T-cell (primary cell): ENCODE measurements at places on chromosomes 5 and 9.
A peak's percentile ranks its signal among the peaks of the same experiment; 100 is the strongest.

- no peak for DNase-seq
- H3K36me3 ChIP-seq = no peaks in the 10 kb centered on the region
- H3K4me3 ChIP-seq = no peak overlapping the region
- H3K27ac ChIP-seq = no peak overlapping the region
- peaks cover 54% of the 10 kb centered on the region for H3K27me3 ChIP-seq
Observed at GRCh38 chr5:180173198-180173544, 35.8 kb downstream of the RASGEF1C start.

DNA sequence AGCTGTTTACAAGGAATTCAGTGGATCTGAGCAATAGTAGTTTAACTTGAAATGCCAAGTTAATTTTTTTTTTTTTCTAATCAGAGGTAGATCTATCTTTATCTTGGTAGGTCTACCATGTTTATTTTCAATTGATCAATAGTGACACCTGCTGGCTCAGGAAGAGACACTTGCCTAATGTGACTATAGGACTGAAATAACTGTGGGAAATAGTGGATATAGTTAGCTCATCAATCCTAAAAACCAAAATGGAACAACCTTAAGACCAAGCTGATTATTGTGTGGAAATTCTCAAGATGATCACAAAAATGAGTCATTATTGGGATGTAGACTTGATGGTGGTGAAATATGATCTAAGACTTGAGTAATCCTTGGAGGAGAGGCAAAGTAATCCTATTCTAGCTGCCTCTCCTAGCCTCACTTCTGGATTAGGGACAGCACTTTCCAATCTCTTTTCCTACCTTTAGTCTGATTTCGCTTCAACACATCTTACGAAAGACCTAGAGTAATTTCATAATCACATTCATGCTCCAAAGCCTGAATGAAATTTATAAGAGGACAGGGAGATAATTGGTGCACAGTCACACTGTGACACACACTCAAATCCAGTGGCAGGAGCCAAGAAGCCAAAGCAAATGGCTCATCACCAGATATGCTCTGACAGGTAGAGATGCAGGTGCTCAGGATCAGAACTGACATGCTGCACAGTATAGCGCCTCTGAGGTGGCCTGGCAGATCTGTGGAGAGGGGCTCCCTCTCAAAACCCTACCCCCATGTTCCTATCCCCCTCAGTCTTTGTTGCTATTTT is 156.3 kb downstream of the HMHB1 start:
- no peaks in the 10 kb centered on the region for H3K4me1 ChIP-seq
- H3K27ac ChIP-seq = no peak overlapping the region
- H3K27me3 ChIP-seq = no peaks in the 10 kb centered on the region

DNA sequence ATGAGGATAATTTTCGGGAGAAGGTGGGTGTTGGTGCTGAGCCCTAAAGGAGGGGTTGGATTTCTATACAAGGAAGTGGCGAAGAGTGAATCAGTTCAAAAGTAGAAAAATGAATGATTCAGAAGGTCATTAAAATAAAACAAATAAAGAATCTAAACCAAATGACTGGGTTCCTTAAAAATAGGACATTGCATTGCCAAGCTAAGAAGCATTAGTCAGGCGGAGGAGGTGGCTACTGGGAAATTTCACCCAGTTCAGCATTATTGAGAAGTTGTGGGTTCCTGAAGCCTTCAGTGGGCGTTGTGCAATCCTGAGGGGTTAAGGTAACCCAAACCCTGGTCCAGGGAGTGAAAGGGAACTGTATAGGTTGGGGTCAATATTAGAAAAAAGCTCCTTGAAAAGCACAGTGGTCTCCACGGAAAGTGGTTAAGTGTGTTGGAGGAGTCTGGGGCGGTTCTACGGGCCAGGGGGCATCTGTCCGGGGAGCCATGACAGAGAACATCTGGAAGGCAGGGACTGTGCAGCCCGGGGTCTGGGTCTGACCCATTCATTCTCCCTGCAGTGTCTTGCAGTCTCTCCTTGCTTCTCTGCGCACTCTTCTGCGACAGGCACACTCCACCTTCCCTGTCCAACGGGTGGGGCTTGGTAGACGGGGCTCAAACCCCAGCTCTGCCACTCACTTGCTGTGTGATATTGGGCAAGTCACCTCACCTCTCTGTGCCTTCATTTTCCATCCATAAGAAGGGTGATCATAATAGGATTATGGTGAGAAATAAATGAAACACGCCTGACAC is 27.6 kb upstream of the DUSP1 start:
- no peak for DNase-seq
- peaks cover 5% of the 10 kb centered on the region for H3K4me1 ChIP-seq
- H3K27me3 ChIP-seq = no peaks in the 10 kb centered on the region
- no peak overlapping the region for H3K27ac ChIP-seq
- no peaks in the 10 kb centered on the region for H3K36me3 ChIP-seq
- no peak overlapping the region for H3K4me3 ChIP-seq

- no peaks in the 10 kb centered on the region for H3K27me3 ChIP-seq
- H3K4me1 ChIP-seq = no peaks in the 10 kb centered on the region
- no peak overlapping the region for H3K27ac ChIP-seq
- H3K4me3 ChIP-seq = no peak overlapping the region
- H3K36me3 ChIP-seq = no peaks in the 10 kb centered on the region
Observed at GRCh38 chr9:84151640-84152039, 171.0 kb downstream of the RMI1 start.

GRCh38 chr9:29208670-29209069 is 1635.4 kb upstream of the C9orf72 start:
- no peak for DNase-seq
- no peak overlapping the region for H3K27ac ChIP-seq
- peaks cover 2% of the 10 kb centered on the region for H3K4me1 ChIP-seq
- no peaks in the 10 kb centered on the region for H3K36me3 ChIP-seq
- peaks cover 8% of the 10 kb centered on the region for H3K27me3 ChIP-seq
- no peak overlapping the region for H3K4me3 ChIP-seq

- H3K27me3 ChIP-seq = peaks cover 22% of the 10 kb centered on the region
- DNase-seq = no peak
- no peak overlapping the region for H3K4me3 ChIP-seq
- no peak overlapping the region for H3K27ac ChIP-seq
- no peaks in the 10 kb centered on the region for H3K36me3 ChIP-seq
Observed at GRCh38 chr5:174790906-174791305, 66.5 kb downstream of the MSX2 start.

- H3K4me1 ChIP-seq = no peaks in the 10 kb centered on the region
- no peak overlapping the region for H3K27ac ChIP-seq
- DNase-seq = no peak
- no peaks in the 10 kb centered on the region for H3K27me3 ChIP-seq
- no peaks in the 10 kb centered on the region for H3K36me3 ChIP-seq
Observed at GRCh38 chr5:147160902-147161700, 73.7 kb upstream of the STK32A start.

GRCh38 chr9:127776195-127776923 is 2.1 kb downstream of the SH2D3C start:
- peaks cover 82% of the 10 kb centered on the region for H3K4me1 ChIP-seq
- H3K27me3 ChIP-seq = no peaks in the 10 kb centered on the region
- peaks cover 32% of the 10 kb centered on the region for H3K36me3 ChIP-seq
- peak overlapping the region; percentile 24 for H3K27ac ChIP-seq

GRCh38 chr9:106657926-106658325 is 205.0 kb upstream of the ZNF462 start:
- no peak for DNase-seq
- no peaks in the 10 kb centered on the region for H3K27me3 ChIP-seq
- H3K4me3 ChIP-seq = no peak overlapping the region
- no peaks in the 10 kb centered on the region for H3K36me3 ChIP-seq
- H3K4me1 ChIP-seq = no peaks in the 10 kb centered on the region
- no peak overlapping the region for H3K27ac ChIP-seq

DNA sequence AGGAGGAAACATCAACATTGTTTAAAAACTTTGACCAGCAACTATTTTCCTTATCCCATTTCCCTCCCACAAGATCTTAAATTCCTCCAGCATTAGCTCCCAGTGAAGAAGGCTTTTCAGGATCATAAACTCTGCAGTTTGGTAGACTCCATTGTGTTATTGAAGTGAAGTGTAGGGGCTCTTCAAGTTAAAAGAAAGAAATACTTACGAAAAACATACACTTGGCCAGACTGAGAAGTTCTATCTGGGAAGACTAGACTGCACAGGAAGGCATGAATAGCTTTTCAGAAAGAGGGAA is 22.3 kb downstream of the LIFR start:
- H3K27me3 ChIP-seq = peaks cover 5% of the 10 kb centered on the region
- no peaks in the 10 kb centered on the region for H3K36me3 ChIP-seq
- no peak for DNase-seq

DNA sequence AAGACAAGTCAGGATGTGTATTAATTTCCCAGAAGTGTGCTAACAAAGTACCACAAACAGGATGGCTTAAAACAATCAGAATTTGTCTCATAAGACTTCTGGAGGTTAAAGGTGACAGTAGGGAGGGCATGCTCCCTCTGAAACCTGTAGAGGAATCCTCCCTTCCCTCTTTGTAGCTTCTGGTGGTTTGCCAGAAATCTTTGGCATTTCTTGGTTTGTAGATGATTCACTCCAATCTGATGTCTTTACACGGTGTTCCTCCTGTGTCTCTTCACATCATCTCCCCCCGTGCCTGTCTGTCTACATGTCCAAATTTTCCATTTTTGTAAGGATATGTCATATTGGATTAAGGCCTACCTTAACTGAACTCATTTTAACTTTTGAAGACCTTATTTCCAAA is 471.5 kb downstream of the ZNF608 start:
- no peak for DNase-seq
- H3K27ac ChIP-seq = no peak overlapping the region
- no peaks in the 10 kb centered on the region for H3K27me3 ChIP-seq
- H3K4me1 ChIP-seq = no peaks in the 10 kb centered on the region

DNA sequence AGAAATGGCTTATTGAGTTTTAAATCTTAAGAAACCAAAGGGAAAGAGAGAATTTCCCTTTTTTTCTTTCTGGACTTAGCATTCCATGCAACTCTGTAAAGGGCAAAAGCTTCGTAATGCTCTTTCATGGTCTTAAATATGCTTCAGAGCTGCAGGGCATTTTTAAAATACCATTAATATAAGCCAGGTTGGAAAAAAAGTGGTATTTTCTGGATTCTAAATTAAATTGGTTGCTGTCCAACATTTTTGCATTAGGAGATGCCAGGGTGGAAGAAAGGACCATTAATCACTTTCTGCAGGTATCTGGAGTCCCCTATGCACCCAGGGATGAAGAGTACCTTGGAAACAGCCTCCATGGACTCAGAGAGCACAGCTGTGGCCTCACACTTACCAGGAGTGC is 215.1 kb upstream of the DAPK1 start:
- no peaks in the 10 kb centered on the region for H3K36me3 ChIP-seq
- DNase-seq = no peak
- H3K27me3 ChIP-seq = no peaks in the 10 kb centered on the region
- H3K27ac ChIP-seq = no peak overlapping the region
- no peak overlapping the region for H3K4me3 ChIP-seq

GRCh38 chr5:138129347-138129746 is 9.9 kb downstream of the NME5 start:
- DNase-seq = no peak
- peaks cover 13% of the 10 kb centered on the region for H3K27me3 ChIP-seq
- H3K36me3 ChIP-seq = no peaks in the 10 kb centered on the region
- H3K4me1 ChIP-seq = no peaks in the 10 kb centered on the region
- H3K4me3 ChIP-seq = no peak overlapping the region

DNA sequence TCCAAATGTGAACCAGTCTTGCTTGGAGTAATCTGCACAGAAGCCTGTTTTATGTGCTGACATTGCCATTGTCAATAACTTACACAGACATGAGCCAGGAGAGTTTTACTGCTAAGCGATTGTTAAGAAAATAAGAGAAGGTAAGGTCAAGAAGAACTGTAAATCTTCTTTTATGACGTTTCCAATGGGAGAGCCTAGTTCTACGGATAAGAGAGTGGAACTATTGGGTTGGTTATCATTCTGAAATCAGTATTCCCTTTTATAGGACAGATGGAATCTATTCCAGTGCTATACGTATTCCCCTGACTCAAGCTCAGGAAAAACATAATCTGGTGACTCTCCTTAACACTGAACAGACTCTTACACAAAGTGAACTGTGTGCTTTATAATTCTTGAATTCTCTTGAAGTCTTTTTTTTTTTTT is 137.9 kb upstream of the OTULINL start:
- no peak overlapping the region for H3K4me3 ChIP-seq
- H3K4me1 ChIP-seq = no peaks in the 10 kb centered on the region
- H3K27me3 ChIP-seq = no peaks in the 10 kb centered on the region
- H3K36me3 ChIP-seq = peaks cover 3% of the 10 kb centered on the region
- H3K27ac ChIP-seq = no peak overlapping the region

- no peaks in the 10 kb centered on the region for H3K4me1 ChIP-seq
- H3K27me3 ChIP-seq = no peaks in the 10 kb centered on the region
- no peak overlapping the region for H3K4me3 ChIP-seq
- no peak overlapping the region for H3K27ac ChIP-seq
Observed at GRCh38 chr9:98341157-98342097, 86.0 kb upstream of the TBC1D2 start.

- H3K27me3 ChIP-seq = no peaks in the 10 kb centered on the region
- no peak overlapping the region for H3K4me3 ChIP-seq
- DNase-seq = no peak
Observed at GRCh38 chr5:45795458-45795857, 99.3 kb upstream of the HCN1 start.

GRCh38 chr9:31837211-31837610 is 547.2 kb upstream of the ACO1 start:
- no peaks in the 10 kb centered on the region for H3K27me3 ChIP-seq
- no peak for DNase-seq
- no peak overlapping the region for H3K4me3 ChIP-seq
- H3K27ac ChIP-seq = no peak overlapping the region

- H3K4me1 ChIP-seq = peaks cover 38% of the 10 kb centered on the region
- H3K27ac ChIP-seq = no peak overlapping the region
- no peak overlapping the region for H3K4me3 ChIP-seq
- no peak for DNase-seq
- H3K27me3 ChIP-seq = no peaks in the 10 kb centered on the region
- H3K36me3 ChIP-seq = peaks cover 28% of the 10 kb centered on the region
Observed at GRCh38 chr9:137273611-137274320, 3.8 kb upstream of the TOR4A start.

DNA sequence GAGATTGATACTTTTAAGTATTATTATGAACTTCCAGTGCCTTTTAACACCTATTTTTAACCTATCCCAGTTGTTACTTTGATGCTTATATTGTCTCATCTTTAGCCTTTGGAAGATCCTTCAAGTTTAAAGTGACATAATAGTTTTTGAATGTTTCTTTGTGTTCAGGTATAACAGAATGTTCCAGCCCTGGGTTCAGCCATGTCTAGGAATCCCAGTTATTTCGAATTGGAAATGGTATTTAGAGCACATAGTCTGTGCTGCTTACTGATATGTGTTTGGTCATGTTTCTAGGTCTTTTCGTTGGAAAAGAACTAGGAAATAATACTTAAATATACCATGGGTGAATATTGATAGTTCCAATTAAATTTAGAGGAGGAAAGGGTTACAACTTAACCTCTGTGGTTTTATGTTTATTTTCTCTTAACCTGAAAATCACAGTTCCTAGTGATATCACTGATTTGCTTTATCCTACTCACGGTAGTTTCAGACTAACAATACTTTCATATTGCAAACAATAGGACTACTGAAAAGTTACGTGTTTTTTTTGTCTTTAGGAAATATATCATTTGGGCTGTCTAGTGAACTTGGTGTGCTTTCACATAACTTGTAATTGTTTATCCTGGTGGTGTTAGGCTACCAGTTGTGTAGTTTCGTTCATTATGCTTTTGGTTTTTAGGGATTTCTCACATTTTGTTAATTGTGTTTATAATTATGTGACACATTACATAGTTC is 37.8 kb downstream of the UHRF2 start:
- H3K27ac ChIP-seq = no peak overlapping the region
- no peak for DNase-seq
- no peak overlapping the region for H3K4me3 ChIP-seq
- H3K36me3 ChIP-seq = peaks cover 2% of the 10 kb centered on the region
- peaks cover 6% of the 10 kb centered on the region for H3K4me1 ChIP-seq
